ENCODE measurements at places on chromosomes 12 and 14. TPM values are rescaled to one million over a fixed set of nuclear protein-coding genes. Genes with fewer than 3 reads are reported as not detected.
A peak's percentile ranks its signal among the peaks of the same experiment; 100 is the strongest.

- no peak for DNase-seq
These were observed 30.8 kb downstream of the LGMN start for GRCh38 chr14:92717571-92718042.

DNA sequence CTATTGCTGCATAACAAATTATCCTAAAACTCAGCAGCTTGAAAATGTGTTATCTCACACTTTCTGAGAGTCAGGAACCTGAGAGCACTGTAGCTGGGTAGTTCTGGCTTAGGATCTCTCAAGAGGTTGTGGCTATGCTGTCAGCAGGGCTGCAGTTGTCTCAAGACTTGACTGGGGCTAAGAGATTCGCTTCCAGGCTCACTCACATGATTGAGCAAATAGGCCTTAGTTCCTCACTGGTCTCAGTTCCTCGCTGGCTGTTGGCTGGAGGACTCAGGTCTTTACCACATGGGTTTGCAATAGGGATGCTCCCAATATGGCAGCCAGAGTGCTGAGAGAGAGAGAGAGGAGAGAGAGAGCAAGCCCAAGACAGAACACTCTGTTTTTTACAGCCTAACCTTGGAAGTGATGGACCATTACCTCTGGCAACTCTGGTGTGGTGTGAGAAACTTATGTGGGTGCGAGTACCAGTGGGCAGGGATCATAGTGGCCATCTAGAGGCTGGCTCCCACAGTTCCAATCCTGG, 15.9 kb upstream of the DHRS2 start:
- no peak for DNase-seq

GRCh38 chr14:103115845-103116572, 7.3 kb upstream of the TNFAIP2 start:
- no peak for DNase-seq

APOF gene
- polyA plus RNA-seq = not detected

DNA sequence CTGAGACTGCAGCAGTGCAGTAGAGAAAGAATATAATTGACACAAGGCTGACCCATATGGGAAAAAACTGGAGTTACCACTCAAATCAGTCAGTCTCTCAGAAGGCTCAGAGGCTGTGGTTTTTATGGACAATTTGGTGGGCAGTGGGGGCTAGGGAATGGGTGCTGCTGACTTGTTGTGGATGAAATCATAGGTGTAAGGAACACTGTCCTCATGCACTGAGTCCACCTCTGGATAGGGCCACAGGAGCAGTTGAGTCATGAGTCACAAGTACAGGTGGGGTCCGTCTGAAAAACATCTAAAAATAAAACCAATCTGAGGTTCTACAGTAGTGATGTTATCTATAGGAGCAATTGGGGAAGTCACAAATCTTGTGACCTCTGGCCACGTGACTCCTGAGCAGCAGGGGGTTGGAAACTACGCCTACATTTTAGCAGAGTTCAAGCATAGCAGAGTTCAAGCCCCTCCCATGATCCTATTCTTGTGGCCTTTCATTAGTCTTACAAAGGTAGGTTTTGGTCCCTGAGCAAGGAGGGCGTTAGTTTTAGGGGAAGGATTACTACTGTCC, 18.1 kb upstream of the SGPP1 start:
- DNase-seq = no peak

- DNase-seq = no peak
These were observed 256.0 kb downstream of the PPFIA2 start for GRCh38 chr12:81502912-81503695.

- no peak for DNase-seq
These were observed 7.1 kb upstream of the KRT5 start for GRCh38 chr12:52527121-52527800.

DNA sequence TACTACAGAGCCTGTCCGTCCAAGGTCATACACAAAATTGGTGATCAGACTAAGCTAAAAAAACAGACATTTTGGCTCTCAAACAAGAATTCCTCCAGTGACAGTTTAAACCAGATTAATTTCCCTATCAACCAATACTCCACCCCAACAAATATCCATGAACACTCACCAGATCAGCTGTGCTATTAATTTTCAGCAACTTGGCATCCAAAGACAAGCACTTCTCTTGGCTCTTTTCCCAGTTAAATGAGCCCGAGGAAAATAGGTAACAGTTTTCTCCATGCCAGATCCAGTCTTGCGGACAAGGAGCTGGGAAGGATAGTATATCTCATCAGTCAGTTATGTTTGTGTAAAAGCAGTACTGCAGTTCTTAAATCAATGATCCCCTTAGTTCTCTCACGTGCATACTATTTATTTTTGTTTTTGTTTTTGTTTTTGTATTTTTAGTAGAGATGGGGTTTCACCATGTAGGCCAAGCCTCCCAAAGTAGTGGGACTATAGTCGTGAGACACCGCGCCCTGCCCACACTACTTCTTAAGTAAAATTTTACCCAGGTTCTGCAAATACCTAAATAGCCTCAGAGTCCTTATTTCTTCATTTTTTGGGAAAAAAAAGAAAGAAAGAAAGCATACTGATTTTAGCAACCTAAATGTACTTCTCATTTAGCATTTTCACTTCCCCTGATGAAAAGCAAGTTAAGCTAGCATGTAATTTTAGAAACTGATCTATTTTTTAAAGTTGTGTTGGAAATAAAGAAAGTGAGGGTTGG, 11.1 kb downstream of the OLR1 start:
- no peak for DNase-seq

DNA sequence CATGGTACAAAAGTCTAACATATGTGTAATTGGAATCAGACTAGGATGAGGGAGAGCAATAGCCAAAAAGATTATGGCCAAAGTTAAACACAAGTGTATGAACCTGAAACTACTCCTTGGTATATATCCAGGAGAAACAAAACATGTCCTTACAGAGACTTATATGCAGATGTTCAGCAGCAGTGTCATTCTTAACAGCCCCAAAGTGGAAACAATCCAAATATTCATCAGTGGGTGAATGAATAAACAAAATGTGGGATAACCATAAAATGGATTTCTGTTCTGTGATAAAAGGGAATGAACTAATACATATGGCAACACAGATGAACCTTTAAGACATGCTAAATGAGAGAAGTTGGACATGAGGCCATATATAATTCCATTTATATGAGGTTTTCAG, 30.2 kb downstream of the PWP1 start:
- DNase-seq = no peak

DNA sequence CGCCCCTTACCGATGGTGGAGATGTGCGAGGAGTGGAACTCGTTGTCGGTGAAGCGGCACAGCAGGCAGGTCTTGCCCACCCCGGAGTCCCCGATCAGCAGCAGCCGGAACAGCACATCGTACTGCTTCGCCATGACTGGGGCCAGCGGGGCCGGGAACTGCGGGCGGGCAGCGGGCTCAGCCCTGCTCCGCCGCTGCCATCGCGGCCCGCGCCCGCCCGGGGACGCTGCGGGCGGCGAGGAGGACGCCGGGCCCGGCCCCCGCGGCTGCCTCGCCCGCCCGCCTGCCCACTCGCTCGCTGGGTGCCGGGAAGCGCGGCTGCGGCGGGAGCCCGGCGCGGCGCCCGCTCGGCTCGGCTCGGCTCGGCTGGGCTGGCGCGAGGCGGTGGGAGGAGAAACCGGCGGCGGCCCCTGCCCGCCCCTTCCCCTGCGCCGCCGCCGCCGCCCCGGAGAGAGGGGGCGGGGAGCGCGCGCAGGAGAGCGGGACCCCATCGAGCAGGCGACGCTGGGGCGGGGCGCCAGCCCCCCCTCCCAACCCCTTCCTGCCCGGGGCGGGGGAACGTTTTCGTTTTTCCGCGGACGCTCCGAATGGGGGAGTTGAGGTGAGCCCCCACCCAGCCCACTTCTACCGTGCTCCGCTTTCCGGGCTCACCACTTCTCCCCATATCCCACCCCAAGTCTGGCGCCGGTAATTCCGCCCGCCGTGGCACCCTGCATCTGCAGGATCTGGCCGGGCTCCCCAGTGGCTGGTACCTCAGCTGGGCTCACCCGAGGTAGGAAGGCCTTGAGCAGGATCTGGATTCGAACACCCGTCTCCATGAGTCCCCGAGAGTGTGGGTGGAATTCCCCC, at the start of gene RAB15:
RAB15 (minus strand) TSS at position 394 of the 849 bp plus-strand sequence; CDS start at position 134, 260 bp downstream.
- DNase-seq = no peak

DNA sequence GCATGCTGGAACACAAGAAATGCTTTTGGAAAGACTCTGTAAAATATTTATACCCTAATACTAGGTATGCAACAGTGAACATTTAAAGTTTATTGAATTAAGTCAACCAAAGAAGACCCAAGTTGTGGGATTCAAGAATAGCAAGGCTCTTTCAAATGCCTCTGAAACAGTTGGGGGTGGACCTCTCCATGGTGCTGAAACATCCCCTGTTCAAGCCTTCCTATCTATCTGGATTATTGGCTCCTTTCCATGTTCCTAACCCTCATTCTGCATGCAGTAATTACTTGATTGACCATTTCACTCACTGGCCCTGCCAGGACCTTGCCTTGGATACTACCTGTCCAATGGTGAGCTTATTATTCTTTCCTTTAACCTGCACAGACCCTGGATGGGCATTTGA, 349.7 kb downstream of the NRXN3 start:
- DNase-seq = peak; percentile 55

HOXC12 gene
- polyA plus RNA-seq = 0.04 TPM

TGM1 gene
- 6.6 TPM for polyA plus RNA-seq

DNA sequence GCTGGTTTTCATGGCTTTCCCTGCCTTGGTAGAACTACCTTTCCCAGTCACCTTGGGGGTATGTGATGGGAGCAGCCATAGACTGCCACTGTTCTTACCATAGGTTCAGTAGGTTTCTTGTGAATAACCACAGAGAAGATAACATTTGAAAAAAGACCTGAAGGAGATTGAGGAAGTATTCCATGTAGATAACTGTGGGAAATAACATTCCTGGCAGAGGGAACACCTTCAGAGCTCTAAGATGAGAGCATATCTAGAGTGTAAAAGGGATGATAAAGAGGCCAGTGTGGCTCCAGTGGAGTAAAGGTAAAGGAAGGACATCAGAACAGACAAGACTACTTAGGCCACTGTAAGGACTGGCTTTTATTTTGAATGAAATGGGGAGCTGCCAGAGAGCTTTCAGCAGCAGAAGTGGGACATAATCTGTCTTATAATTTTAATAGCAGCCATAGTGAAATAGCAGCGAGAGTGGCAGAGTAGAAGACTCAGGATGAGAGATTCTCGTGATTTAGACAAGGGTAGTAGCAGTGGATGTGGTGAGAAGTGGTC, 82.6 kb upstream of the KCNH3 start:
- DNase-seq = no peak

- DNase-seq = no peak
These were observed 41.1 kb downstream of the PRB3 start for GRCh38 chr12:11228296-11228879.

DNA sequence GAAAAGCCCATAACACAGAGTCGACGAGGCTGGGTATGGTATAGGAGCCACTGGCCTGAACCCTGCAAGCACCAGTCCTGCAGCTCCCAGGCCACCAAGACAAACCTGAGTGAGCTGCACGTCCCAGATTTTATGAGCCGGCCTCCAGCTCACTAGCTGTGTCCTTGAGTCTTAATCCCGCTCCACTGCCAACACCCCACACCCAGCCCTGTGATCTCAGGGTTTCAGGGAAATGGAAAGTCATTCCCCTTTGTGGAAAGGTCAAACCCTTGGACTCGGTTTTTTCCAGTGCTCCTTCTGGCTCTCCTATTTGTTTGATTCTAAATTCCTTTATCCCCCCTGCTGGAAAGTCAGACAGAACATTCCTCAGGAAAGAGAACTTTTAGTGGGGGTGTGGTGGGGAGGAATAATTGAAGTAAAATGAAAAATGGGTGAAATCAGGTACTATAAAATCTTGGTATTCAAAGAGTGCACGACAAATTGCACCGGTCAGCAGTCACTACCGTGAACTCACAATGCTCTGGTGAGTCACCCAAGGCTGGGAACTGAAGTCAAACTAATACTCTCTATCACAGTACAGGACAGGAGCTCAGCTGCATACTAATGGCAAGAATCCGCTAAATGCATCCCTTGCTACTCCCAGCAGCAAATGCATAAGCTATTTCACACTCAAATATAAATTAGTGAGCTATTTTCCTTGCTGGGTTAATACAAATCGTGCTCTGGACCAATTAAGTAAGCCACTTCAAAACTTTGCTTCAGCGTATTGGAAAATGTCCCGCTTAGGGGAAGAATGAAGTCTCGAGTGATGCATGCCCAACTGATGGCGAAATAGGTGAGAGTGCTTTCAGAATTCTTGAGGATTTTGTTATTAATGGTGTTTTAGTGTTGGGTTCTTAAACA, 9.0 kb downstream of the PITPNM2 start:
- DNase-seq = no peak

- DNase-seq = no peak
These were observed 13.5 kb downstream of the TBX3 start for GRCh38 chr12:114670291-114670980.

GRCh38 chr12:15052691-15053090, 79.8 kb downstream of the PDE6H start:
- no peak for DNase-seq

ASB2 gene
- polyA plus RNA-seq = 0.39 TPM

- DNase-seq = no peak
These were observed 43.9 kb upstream of the RNASE1 start for GRCh38 chr14:20846560-20846959.

DNA sequence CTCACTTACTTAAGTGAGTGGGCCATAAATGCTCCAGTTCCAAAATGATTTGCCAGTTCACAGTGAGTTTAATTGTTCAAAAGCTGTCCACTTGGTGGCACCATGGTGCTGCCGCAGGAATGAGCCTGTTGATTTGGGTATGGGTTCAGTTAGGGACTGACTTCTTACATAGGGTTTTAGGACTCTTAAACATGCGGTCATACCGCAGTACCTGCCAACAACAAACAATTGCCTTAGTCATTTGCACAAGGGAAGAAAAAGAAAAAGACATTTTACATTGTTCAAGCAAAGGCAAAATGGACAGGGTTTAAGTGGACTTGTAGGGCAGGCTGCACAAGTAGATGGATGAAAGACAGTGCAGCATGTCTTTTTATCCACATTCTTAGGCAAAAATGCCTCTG, 80.0 kb upstream of the DBX2 start:
- peak; percentile 34 for DNase-seq

GRCh38 chr14:99860219-99860618, 67.0 kb downstream of the EML1 start:
- DNase-seq = no peak

DNA sequence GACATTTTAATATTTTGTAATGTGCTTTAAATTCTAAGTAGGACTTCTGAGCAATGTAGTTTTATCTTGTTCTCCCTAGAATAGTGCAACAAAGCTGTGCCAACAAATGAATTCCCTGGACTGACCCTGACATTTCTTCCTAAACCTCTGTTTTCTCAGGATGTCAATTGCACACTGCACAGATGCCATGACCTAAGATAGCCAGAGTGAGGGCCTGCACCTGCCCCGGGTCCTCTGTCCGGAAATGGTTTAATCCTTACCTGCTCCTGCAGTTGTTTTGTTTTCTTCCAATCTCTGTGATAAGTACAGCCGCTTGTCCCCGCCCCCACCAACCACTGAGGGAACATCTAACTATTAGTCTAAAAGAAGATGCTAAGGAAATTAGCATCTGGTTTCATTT, 831.5 kb downstream of the GALC start:
- DNase-seq = no peak

INHBE gene
- 0.36 TPM for polyA plus RNA-seq

DNA sequence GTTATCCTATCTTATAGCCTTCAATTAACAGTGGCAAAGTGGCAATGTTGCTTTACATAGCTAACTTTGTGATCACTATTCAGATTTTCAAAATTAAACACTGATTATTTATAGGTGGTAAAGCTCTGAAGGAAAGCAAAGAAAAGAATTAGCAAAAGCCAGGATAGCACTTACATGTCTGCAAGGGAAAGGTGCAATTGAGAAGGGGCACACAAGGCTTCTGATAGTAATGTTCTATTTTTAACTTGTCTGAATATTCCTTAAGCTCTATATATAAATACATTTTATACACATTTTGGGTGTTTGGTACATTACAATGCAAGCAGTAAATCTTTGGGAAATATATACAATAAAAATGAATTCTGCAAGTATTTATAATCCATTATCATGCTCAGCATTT, 10.9 kb downstream of the NAP1L1 start:
- no peak for DNase-seq

TPPP2 gene
- 2.6 TPM for polyA plus RNA-seq
